ENCODE measurements at places on chromosomes 4 and X.
A peak's percentile ranks its signal among the peaks of the same experiment; 100 is the strongest.

- no peak overlapping the region for H3K27ac ChIP-seq
- H3K36me3 ChIP-seq = peaks cover under 1% of the 10 kb centered on the region
- no peak for DNase-seq
- H3K27me3 ChIP-seq = no peaks in the 10 kb centered on the region
- H3K4me1 ChIP-seq = no peaks in the 10 kb centered on the region
Measured at GRCh38 chrX:81082649-81083048, 119.1 kb downstream of the HMGN5 start.

DNA sequence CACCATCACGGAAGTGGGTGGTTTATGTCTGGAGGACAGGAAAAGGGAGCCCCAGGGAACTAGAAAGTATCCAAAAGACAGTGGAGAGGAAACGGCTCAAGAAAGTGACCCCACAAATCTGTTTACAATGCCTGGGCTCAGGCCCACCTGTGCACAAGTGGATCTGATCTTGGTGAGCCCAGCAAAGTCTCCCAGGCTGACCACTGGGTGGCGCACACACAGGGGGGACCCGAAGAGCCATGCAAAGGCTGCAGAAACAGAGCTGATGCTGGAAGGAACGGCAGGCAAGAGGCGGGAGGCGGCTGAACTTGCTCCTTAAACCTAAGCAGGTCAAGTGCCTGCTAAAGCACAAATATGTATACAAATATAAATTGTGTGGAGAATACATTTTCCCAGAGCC lies 9.6 kb downstream of the HAUS7 start:
- H3K27me3 ChIP-seq = no peaks in the 10 kb centered on the region
- peak; percentile 61 for DNase-seq
- H3K36me3 ChIP-seq = peaks cover 7% of the 10 kb centered on the region
- H3K4me1 ChIP-seq = no peaks in the 10 kb centered on the region
- no peak overlapping the region for H3K27ac ChIP-seq

- no peaks in the 10 kb centered on the region for H3K36me3 ChIP-seq
- H3K4me3 ChIP-seq = no peak overlapping the region
- H3K27ac ChIP-seq = no peak overlapping the region
Measured at GRCh38 chrX:95949588-95949987, 735.1 kb upstream of the DIAPH2 start.

DNA sequence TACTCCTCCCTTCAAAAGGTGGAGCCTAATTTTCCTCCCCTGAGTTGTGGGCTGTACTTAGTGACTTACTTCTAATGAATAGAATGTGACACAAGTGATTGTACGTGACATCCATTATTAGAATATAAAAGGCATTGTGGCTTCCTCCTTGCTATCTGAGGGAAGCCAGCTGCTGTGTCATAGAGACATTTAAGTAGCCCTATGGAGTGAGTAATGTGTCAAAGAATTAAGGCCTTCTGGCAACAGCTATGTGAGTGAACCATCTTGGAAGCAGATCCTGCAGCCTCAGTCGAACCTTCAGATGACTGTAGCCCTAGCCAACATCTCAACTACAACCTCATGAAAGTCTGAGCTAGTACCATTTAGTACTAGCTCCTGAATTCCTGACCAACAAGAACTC lies 76.1 kb downstream of the BCOR start:
- H3K36me3 ChIP-seq = no peaks in the 10 kb centered on the region
- H3K27ac ChIP-seq = no peak overlapping the region
- no peaks in the 10 kb centered on the region for H3K27me3 ChIP-seq
- no peak overlapping the region for H3K4me3 ChIP-seq
- no peak for DNase-seq

DNA sequence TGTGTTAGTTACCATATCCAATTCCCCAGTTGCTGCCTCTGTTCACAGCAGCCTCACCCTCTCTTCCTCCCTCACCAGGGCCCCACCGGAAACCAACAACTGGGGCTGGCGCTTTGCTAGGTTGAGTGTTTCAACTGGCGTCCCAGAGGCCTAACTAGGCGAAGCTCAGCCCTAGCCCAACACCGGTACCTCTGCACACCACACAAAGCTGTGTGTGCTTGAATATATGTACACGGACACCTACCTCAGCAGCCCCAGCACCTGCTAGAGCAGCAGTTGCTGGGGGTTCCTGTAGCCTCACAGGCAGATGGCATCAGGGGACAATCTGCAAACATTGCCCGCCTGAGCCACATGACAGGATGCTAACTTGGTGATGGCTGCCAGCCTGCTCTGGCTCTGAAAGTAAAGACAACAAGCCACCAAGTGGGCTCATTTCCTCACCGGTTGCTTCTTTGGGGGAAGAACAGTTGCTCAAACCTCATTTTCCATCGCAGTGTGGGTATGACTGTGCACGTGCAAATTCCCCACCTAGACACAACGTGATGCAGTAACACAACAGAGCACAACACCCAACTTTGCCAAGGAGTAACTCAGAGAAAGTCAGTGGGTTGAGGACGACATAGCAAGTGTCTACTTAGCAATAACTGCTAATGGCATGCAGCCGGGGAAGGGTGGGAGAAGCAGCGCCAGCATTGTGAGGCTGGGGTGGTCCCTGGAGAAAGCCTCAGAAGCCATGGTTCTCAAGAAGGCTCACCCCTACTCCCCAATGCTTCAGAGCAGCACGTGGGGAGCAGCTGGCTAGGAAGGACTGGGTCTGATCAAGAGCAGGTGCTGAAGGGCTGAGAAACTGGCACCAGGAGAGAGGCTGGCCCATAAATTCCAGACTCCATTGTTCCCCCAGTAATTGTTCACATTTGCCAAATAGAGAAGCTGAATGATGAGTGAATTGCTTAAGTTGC lies 139.5 kb downstream of the SH3KBP1 start:
- no peak overlapping the region for H3K4me3 ChIP-seq
- H3K27me3 ChIP-seq = no peaks in the 10 kb centered on the region
- peaks cover 65% of the 10 kb centered on the region for H3K4me1 ChIP-seq
- no peak for DNase-seq

All from neural crest cell (in vitro differentiated cells).